Activated CD4-positive, alpha-beta T cell treated with anti-CD3 and anti-CD28 coated beads, Interleukin-2, amount 50 U/mL, for 24 hours (primary cell): ENCODE measurements at places on chromosomes 16 and 17.

- peak; percentile 46 for DNase-seq
Measured at GRCh38 chr17:80035937-80036714, at the start of gene CCDC40. TSS of gene CCDC40 (plus strand) at chr17:80036642. CDS start at chr17:80036663, 21 bp downstream.

- peak; percentile 92 for DNase-seq
Measured at GRCh38 chr17:58219007-58219788, at the start of gene MKS1. TSS of gene MKS1 (minus strand) at chr17:58219255. CDS start at chr17:58219230, 25 bp downstream.

DNA sequence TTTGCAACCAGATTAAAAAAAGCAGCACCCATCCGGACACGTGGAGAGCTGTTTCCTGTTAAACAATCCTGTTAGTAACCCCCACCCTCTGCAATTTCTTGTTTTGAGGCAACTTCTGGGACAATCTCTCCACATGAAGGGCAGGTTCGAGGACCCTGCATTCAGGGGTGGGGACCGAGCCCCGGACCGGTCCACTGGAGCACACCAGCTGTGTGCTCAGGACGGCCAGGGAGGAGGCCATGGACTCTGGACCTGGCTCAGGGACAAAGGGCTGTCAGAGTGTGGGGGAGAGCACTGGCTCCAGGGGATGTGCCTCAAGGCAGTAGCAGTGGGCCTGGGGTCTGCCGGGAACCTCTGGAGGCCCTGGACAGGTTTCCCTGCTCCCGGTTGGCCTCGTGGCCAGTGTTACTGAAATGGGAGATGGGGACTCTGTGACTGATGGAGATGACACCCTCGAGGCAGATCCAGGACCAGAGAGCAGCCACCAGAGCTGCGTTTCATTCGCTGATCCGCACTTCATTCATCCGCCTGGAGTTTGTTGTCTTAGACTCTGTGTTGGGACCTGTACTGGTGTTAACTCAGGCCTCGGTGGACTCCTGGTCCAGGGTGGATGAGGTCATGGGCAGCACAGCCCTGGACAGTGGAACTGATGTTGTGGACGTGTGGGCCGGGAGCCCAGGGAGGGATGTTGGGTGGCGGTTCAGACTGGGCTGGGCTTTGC, 2.9 kb upstream of the CPNE7 start:
- no peak for DNase-seq

GRCh38 chr17:61764846-61765245, 98.5 kb downstream of the BRIP1 start:
- no peak for DNase-seq

GRCh38 chr16:10868596-10869469, 8.2 kb upstream of the CIITA start:
- DNase-seq = no peak

GRCh38 chr17:1653735-1654134, 4.1 kb upstream of the RILP start:
- DNase-seq = no peak

DNA sequence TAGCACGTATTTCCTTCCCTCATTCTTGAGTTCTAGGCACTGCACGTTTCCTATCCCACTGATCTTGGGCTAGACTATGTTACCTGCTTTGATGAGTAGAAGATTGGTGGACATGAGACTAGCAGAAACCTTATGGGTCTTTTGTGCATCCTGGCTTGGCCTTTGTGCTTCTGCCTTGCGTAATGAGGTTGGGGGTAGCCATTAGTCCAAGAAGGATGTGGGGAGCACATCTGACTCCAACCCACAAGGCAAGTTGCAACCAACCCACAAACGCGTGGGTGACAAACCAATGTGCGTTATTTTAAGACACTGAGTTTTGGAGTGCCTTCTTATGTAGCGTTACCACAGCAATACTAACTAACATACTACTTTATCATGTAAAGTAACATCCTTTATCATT, 180.4 kb upstream of the IRX5 start:
- no peak for DNase-seq

GRCh38 chr17:62017496-62017895, 47.6 kb downstream of the MED13 start:
- no peak for DNase-seq

- DNase-seq = peak; percentile 22
Measured at GRCh38 chr16:14249291-14250032, 178.3 kb downstream of the MRTFB start.

DNA sequence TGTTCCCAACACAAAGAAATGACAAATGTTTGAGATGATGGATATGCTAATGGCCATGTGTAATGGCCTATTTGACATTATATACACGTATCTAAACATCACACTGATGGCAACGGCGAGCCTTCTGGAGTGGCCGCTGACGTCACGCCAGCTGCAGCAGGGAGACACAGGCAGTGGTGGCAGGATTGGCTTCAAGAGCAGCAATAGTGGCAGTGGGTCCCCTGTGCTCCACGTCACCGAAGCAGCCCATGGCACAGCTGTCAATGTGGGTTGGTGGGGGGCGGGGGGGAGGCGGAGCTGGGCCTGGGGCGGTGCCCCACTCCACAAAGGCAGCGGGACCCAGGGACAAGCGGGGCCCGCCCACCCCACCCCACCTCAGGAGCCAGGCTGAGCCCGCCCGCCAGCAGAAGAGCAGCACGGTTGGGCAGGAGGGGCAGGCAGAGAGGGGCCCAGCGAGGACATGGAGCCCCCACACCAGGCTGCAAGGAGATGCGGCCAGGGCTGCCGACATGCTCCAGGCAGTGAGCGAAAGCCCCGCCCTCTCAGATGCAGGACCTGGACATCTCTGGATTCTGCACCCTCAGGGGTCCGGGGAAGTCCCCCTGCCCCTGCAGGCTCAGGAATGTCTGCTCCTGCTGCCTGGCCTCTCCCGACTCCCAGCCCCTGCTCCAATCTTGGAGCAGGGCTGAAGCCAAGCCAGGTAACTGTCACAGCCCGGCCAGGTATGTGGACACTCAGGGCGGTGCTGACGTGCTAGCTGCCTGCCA, 64.6 kb downstream of the USP32 start:
- DNase-seq = no peak

GRCh38 chr17:35775583-35775982, 14.9 kb downstream of the C17orf50 start:
- DNase-seq = no peak

- no peak for DNase-seq
Measured at GRCh38 chr16:5032748-5033167, 977 bp downstream of the NAGPA start.

DNA sequence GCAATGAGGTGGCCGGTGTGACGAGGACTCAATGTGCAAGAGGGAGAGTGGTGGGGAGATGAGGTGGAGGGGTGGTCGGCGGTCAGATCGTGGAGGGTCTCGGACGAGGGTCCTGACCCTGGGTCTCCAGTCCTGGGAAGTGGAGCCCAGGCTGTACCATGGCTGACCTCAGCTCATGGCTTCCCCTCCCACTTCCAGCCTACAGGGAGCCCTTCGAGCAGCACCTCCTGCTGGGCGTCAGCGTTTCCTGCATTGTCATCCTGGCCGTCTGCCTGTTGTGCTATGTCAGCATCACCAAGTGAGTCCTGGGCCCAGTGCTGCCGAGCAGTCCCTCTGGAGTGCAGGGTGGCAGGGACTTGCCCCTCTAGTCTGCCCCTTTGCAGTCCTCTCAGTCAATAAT, 41.8 kb downstream of the IL4R start:
- no peak for DNase-seq

- no peak for DNase-seq
Measured at GRCh38 chr17:78479369-78479768, 97.8 kb downstream of the DNAH17 start.

DNA sequence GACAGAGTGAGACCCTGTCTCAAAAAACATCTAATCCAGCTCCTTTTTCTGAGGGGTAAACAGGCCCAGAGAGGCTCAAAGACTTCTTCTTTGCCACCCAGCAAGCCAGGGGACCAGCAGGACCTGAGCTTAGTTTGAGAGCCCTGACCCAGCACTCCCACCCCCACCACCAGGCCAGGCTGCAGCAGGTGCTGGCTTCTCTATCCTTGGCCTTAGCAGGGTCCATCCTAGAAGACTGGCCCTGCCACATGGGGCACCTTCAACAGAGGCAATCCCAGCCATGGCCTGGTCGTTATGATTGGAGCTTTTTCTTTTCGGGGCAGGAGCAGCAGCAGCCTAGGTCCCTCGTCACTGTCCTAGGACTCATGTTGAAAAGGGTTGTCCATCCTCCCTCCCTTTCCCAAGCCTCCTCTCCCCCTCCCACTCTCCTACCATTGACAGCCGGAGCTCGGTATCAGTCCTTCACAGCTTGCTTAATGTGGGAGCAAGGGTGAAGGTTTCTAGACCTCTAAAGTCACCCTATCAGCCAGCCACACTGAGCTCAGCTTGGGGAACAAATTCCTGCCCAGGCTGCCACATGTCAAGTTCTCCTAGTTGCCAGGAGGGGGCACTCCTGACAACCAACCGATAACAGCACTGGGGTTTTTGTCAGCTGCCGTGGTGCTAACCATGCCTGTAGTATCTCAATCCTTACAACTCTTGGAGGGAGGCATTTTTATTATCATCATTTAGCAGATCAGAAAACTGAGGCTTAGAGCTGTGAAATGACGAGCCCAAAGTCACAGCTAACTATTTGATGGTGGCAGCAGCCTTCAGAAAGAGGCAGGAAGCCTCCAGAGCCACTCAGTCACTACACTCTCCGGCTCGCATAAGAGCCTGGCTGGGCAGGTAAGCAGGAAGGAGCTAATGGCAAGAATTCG, 11.2 kb downstream of the MRPL27 start:
- DNase-seq = peak; percentile 51

DNA sequence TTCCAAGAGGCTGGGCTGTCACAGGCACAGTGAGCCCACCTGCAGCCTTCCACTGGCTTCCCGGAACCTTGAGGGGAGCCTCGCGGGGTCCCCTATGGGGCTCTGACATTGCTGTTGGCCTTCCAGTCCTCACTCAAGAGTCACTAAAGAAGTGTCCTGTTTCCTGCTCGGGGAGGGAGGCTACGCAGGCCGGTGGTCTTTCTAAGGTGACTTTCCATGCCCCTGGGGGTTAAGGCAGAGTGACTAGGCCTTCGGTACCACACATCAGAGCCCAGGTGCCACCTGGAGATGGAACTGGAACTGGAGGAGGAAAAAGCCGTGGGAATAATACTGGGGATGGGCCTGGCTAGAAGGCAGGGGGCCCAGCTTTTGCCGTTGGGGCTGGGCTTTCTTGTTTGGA, 72.1 kb downstream of the IL21R start:
- no peak for DNase-seq

DNA sequence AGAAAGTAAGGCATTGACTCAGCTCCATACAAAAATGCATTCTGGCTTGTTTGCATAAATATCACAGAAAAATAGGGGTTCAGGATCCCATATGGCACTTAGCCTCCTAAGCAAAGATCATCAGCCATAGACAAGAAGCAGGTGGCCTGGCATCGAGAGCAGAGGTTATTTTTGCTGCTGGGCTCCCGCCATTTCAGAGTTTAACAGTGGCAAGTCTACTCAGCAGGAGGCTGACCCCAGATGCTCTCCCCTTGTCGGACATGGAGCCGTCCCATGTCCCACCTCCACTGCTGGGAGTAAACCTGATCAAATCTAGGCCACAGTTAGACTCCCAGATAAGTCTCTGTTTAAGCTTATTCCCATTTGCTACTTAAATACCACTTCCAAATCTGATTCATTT, 269.1 kb downstream of the FTO start:
- DNase-seq = no peak

DNA sequence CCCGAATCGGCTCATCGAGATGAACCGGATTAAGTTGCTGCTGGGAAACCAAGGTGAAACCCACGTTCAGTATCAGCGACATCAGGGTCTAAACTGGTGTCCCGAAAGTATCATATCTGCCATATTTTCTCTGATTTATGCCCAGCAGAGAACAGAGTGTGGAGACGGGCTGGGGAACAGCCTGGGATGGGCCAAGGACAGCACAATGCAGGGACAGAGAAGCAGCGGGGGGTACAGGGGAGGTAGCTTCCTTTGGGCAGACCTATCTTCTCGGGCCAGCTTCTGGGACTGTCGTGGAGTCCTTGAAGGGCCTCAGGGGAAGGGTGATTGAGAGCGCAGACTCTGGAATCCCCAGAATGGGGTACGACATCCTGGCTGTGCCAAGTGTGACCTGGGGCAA, 17.5 kb upstream of the MLKL start:
- DNase-seq = no peak

GRCh38 chr16:65681406-65681805, 559.5 kb upstream of the CDH11 start:
- no peak for DNase-seq

GRCh38 chr17:35289222-35289621, 46.4 kb downstream of the SLFN5 start:
- DNase-seq = no peak

DNA sequence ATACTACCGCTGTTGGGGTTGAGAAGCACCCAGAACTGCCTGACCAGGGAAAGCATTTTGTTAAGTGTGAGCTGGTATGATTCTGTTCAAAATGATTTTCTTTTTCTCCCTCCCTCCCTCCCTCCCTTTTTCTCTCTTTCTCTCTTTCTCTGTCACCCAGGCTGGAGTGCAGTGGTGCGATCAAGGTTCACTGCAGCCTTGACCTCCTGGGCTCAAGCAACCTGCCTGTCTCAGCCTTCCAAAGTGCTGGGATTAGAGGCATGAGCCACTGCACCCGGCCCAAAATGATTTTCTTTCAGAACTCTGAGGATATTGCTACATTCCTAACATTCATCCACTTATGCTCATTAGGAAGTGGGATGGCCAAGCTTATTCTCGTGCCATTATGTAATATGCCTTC, 41.3 kb downstream of the SLC47A1 start:
- no peak for DNase-seq
